ENCODE measurements at places on chromosomes 1 and 21.

DNA sequence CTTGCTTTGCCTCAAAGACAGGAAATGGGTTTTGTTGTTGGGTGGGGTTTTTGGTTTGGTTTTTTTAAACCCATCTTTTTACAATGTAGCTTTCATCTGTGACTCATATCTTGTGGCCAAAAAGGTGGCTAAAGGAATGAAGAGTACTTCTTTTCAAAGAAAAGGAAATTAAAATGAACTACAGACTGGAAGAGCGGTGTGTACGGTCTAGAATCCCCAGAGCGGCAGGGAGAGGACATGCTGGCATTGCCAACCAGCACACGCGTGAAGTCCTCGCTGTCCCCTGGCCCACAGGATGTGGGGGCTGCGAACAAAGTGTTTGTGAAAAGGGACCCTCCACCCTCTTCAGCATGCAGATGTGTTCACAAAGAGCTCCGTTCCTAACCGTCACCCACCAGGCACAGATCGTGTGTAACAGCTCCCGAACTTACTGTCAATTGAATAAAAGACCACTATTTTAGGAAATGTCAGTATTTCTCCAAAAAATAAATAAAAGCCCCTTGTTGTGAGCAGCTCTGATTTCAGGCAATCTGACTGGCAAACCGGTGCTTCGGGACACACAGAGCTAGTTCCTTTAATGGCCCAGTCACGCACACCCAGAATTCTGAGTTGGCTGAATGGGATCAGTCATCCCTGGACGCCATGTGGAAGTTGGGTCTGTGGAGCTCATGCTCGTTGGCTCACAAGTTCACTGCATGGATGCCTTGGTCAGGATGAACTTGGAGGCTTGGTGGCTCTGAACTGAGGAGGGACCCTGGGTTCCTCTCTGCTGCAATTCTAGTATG, 602.9 kb downstream of the NPHP4 start:
- DNase-seq: no peak

DNA sequence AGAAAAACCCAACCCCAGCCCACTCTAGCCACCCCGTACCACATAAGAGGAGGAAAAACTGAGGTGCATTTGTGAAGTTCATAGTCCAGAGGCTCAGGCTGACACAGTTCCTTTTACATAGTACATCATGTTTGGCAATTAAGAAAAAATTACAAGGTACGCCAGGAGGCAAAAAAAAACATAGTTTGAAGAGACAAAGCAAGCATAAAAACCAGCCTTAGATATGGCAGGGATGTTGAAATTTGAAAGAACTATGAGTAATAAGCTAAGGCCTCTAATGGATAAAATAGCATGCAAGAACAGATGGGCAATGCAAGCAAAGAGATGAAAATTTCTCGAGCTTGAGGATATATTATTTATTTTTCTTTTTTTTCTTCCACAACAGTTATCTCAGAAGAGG, 31.9 kb downstream of the MIXL1 start:
- DNase-seq: no peak

- no peak for DNase-seq
Measured at GRCh38 chr1:60835649-60836048, 246.7 kb upstream of the NFIA start.

GRCh38 chr1:243735457-243735856, 114.6 kb downstream of the AKT3 start:
- DNase-seq: no peak

DNA sequence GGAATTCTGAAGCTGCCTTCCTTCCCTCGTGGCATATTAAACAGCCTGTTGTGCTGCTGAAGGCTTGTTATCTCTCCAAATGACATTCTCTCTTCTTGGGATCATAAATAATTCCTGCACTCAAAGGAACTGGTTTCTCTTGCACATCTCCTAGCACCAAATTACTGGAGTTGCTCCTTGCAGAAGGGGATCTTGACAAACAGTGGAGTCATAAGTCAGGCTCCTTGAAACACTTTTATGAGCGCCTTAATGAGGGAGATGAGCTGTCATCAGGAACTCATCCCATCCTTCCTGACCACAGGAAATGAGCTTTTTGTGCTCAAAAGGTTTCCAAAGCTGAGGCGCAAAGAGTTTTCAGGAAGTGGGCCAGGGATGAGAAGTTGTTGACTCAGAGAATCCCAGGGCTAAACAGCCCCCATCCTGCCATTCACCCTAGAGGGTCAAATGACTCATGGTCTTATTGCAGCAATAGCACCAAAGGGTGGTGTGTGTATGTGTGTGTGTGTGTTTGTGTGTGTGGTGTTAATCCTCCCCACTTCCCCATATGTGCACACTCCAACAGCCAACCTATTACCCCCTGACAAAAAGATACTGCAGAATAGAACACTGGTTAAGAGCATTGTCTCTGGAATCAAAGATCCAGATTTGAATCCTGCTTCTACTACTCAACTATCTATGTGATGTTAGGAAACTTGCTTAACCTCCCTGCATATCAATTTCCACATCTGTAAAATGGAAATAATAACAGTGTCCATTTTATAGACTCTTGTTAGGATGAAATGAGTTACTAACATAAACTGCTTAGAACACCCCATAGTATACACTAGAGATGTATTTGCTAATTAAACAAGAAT, 2.8 kb upstream of the PHC2 start:
- peak; percentile 26 for DNase-seq
